ENCODE measurements at places on chromosomes 4 and X.

DNA sequence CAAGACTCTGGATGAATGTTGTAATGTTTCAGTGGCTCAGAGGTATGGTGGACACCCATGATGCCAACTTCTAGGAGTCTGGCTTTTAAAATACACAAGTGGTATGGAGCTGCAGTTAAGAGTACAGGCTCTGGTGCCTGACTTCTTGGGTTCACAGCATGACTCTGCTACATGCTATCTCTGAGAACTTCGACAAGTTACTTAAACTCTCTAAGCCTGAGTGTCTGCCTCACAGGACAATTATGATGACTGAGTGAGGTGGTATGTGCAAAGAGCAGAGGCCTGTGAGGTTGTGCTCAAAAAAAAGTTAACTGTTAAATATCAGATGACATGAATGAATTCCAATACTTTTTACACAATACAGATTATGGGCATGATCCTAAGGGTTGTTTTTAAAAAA is 90.9 kb upstream of the SRD5A3 start:
- DNase-seq, result no peak

GRCh38 chrX:115368876-115369275 is 79.4 kb downstream of the LUZP4 start:
- DNase-seq, result no peak

GRCh38 chr4:24489870-24490269 is 94.5 kb downstream of the DHX15 start:
- no peak for DNase-seq

DNA sequence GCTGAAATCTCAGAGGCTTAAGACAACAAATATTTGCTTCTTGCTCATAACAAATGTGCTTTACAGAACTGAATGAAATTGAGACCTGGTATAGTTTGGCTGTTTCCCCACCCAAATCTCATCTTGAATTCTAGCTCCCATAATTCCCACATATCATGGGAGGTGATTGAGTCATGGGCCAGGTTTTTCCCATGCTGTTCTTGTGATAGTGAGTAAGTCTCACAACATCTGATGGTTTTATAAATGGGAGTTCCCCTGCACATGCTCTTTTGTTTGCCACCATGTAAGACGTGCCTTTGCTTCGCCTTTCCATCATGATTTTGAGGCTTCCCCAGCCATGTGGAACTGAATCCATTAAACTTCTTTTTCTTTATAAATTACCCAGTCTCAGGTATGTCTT is 221.1 kb upstream of the DIPK2B start:
- no peak for DNase-seq

GRCh38 chr4:24428850-24429249 is 155.5 kb downstream of the DHX15 start:
- DNase-seq, result no peak

DNA sequence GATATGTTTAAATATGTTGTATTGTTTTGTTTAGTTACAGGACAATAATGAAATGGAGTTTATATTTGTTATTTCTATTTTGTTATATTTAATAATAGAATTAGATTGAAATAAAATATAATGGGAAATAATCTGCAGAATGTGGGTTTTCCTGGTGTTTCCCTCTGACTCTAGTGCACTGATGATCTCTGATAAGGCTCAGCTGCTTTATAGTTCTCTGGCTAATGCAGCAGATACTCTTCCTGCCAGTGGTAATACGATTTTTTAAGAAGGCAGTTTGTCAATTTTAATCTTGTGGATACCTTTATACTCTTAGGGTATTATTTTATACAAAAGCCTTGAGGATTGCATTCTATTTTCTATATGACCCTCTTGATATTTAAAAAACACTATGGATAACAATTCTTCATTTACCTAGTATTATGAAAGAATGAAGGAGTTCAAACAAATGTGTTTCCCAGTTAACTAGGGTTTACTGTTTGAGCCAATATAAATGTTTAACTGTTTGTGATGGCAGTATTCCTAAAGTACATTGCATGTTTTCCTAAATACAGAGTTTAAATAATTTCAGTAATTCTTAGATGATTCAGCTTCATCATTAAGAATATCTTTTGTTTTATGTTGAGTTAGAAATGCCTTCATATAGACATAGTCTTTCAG is 26.9 kb downstream of the NUDT6 start:
- DNase-seq, result no peak

DNA sequence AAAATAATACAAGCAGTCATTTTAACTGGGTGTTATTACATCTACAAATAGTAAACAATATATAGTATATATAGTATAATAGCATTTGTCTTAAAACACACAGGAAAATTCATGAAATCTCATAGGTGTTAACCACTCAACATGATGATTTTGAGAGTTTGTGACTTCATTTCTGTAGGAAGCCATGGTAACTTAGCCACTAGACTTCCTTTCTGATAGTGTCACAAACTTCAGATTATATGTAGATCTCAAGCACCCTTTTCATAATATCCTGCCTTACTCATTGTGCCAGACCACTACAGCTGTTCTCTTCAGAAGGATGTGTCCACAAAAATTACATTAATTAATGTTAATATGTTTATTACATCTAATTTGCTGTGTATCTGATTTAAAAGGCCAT is 1250.6 kb downstream of the ADGRL3 start:
- DNase-seq, result no peak

- no peak for DNase-seq
Observed at GRCh38 chr4:117900832-117901231, 133.5 kb upstream of the NDST3 start.

DNA sequence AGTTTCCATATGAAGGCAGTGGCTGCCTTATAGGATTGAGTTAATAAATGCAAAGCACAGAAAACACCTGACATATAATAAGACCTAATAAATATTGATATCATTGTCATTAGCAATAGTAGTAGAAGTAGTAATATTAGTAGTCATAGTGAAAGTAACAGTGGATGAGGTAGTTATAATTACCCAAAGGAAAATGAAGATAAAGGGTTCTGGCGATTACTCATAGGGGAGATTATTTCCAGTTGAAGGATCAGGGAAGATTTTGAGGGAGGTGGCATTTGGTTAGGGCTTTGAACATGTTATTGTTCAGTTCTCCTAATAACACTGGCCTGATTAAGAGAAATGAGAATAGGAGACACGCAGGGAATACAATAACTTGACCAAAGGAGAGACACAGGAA is 131.9 kb upstream of the GPRIN3 start:
- no peak for DNase-seq

DNA sequence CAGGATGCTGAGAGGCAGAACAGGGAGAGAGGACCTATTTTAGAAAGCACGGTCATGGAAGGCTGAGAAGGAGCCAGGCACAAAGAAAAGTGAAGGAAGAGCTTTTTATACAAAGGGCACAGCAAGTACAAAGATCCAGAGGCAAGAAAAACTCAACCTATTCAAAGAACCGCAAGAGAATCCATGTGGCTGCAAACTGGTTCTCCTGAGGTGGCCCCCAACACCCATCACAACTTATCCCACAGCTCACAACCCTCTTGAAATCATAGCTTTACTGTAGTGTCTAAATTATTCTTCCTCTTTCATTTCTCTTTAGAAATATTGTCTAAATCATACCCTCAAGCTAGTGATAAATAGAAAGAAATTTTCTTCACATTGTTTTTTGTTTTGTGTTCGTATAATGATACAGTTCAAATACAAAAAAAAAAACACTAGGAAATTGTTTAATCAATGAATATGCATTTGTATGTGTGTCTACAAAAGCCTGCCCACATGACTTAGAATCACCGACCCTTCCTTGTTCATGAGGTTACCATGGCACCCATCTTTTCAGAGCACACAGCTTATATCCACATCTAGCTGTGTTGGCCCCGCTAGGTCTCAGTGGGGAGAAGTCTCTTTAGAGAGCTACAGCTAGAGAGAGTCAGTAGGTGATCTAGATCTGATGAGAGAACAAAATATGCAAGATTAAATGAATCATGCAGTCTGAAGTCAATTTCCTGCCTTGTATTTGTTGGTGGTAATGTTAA is 126.9 kb upstream of the DCLK2 start:
- no peak for DNase-seq

DNA sequence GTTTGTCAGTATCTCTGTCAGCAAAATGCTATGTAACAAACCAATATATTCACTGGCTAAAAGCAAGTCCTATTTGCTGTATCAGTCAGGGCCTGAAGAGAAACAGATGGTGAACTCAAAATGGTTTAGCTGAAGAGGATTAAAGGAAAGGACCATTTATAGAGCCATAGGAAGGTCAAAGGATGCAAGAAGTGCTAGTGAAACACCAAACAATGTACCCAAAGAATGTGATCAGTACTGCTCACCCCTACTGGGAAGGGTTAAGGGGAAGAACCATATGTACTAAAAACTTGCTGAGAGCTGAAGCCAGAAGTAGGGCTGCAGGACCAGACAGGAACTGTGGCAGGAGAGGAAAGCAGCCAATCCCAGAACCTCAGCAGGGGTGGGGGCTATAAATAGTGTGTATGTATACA is 479.3 kb downstream of the INPP4B start:
- no peak for DNase-seq

DNA sequence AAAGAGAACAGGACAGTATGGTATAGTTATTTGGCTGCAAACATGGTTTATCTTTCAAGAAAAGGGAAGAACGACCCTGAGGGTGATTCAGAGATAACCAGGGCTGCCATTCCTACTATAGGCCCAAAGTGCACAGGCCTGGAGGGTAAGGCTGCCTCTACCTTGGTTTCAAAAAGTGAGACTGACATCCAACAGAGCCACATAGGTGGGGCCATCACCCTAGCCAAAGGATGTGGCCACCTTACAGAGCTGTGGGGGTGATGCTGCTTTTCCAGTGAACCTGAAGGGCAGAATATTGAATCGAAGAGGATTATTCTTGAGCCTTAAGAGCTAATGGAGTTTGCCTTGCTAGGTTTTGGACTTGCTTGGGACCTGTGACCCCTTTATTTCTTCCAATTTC is 15.7 kb downstream of the SH2D1A start:
- DNase-seq, result no peak

DNA sequence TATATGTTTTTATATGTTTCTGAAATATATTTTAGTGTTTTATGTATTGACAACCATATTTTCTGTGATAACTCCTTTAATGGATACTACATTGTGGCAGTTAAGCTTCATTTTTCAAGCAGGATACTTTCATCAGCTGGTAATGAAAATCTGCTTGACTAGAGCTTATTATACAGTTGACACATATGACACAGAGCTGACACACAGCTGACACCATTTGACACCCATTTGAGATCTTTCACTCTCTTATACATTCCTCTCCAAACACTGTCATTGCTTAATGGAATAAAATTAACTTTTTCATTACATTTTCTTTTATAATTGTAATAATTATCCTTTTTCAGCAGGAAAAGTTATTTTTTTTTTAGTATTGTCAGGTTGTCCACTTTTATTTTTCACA is 561.1 kb upstream of the NDST4 start:
- no peak for DNase-seq

DNA sequence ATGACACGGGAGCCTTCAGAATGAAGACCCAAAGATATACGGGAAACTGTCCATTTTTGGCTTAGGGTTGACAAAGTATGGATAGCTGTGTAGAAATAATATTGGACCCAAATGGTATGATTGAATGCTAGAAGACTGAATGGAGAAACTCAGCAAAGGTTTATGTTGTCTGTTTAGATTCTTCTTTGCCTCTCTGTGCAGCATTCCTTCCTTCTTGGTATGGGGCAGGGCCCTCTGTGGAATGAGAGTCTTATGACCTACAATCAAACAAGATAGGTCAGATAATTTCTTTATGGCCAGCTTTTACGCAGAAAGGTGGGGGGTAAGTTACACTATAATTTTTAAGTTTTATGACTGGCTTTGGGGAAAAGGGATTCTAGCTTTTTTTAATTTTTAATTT is 124.3 kb downstream of the PCDH10 start:
- DNase-seq, result no peak

DNA sequence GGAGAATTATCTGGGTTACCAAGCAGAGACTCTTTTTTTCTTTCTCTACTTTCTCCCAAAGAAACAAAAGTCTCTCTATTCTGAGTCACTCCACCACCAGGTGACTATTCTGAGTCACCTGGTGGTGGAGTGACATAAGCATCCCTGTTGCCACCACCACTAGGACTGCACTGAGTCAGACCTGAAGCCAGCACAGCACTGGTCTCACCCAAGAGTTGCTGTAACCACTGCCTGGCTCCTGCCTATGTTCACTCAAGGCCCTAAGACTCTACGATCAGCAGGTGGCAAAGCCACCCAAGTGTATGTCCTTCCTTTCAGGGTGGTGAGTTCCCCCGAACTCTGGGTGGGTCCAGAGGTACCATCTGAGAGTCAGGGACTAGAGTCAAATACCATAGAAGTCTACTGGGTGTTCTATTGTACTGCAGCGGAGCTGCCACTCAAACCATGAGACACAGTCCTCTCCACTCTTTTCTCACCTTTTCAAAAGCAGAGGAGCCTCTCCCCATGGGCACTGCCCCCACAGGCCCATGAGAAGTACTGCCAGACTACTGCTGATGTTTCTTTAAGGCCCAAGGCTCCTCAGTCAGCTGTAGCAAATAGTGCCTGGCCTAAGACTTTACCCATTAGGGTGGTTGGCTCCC is 209.6 kb upstream of the IRS4 start:
- no peak for DNase-seq

- DNase-seq, result no peak
Observed at GRCh38 chr4:45865781-45866180, 258.1 kb downstream of the GABRG1 start.

- DNase-seq, result no peak
Observed at GRCh38 chr4:103915224-103915869, 195.6 kb upstream of the TACR3 start.

DNA sequence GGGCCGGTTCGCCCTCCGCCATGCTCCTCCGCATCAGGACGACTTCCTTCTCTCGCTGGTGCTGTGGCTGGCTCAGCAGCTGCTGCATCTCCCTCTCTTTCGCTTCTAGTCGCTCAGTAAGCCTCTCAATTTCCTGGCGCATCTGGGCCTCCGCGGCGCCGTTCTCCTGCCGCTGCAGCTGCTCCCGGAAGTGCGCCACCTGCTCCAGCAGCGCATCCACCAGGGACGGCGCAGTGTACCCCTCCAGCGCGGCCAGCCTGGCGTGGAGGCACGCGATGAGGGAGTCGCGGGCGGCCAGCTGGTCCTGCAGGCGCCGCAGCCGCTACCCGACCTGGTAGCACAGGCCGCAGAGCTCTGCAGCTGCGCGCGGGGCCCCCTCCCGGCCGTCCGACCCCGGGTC is 97.4 kb upstream of the MED14 start:
- DNase-seq, result no peak

- DNase-seq, result no peak
Observed at GRCh38 chrX:97895751-97896150, 1012.0 kb downstream of the RPA4 start.

GRCh38 chrX:132271311-132271778 is 52.1 kb upstream of the RAP2C start:
- DNase-seq, result no peak

- DNase-seq, result no peak
Observed at GRCh38 chrX:100911731-100912130, 17.0 kb downstream of the XKRX start.

GRCh38 chrX:138847930-138848329 is 136.4 kb upstream of the FGF13 start:
- no peak for DNase-seq

DNA sequence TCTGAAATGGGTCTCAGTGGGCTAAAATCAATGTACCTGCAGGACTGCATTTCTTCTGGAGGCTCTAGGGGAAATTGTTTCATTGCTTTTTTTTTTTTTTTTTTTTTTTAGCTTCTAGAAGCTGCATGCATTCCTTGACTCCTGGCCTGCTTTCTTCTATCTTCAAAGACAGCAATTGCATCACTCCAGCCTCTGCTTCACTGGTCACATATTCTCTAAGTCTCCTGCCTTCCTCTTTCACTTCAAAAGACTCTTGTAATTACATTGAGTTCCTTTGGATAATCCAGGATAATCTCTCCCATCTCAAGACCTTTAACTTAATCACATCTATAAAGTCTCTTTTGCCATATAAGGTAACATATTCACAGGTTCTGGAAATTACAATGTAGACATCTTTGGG is 11.3 kb upstream of the PCYT1B start:
- no peak for DNase-seq

Measured in stimulated activated CD8-positive, alpha-beta memory T cell treated with anti-CD3 and anti-CD28 coated beads, Interleukin-15, amount 100 ng/mL, for 4 hours (primary cell).